ENCODE measurements at places on chromosomes 11 and 22.
A peak's percentile ranks its signal among the peaks of the same experiment; 100 is the strongest.

DNA sequence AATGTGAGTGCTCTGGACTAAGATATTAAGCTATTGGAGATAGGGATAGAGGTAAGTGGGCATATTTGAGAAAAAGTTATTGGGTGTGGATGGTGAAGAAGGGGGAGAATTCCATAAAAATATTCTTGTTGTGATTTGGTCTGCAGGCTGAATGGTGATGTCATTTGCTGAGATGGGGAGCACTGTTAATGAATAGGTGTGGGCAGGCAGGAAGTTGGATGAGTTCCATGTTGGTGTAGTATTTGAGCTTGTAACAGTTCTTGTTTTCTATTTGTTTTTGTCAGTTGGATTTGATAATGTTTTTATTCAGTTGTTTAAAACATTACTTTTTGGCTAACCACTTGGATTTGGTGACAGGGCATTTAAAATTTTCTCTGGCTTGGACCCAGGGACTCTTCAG, 168.8 kb downstream of the C11orf87 start:
- DNase-seq = no peak

DNA sequence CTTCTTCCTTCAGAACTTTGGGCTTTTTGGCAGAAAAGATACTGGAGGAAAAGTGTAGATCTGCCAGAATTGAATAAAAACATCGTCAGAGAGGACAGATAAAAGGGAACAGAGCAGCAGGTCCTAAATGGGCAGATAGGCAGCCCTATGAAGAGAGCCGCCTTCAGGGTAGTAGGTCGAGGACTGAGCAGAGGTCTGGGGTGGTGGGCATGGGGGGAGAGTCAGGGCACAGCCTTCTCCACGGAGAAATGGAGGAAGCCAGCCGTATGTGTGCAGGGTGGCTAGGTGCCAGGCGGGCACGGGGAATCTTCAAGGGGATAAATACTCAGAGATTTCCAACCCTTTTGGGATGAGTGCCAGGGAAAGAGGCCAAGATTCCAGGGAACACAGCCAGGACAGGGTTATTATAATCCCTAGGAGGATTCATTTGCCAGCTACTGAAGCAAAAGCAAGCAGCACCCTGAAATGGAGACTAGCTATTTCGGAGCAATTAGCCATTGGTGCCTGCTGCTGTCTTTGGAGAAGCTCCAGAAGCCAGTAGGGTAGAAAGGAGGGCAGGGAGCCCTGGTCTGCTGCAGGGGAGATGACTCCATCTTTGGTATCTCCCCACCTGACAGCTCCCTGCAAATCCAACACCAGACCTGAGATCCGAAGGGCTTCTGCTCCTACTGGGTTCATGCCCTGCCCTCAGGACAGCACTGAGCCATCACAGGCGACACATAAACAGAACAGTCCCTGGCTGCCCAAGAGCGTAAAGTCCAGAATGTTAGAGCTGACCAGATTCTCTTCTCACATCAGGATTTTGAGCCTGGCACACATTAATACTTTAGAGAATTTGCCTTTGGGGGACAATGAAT, 174.5 kb upstream of the NTM start:
- peak; percentile 17 for DNase-seq

GRCh38 chr11:118930094-118930712, 4.5 kb upstream of the BCL9L start:
- peak; percentile 68 for DNase-seq

- no peak for DNase-seq
Measured at GRCh38 chr11:46275964-46276641, 1.4 kb upstream of the CREB3L1 start.

- peak; percentile 96 for DNase-seq
Measured at GRCh38 chr11:86551288-86552092, 120.9 kb downstream of the ME3 start.
